Fibroblast of the aortic adventitia (primary cell): ENCODE measurements at places on chromosomes 5 and 9. TPM values are rescaled to one million over a fixed set of nuclear protein-coding genes. Genes with fewer than 3 reads are reported as not detected.

Gene MOB3B
- under 0.01 and 0.25 TPM in 2 replicates for total RNA-seq

Gene SPINK4
- not detected in 2 replicates for total RNA-seq

Gene MSMP
- not detected in 2 replicates for total RNA-seq

Gene MEGF10
- not detected in 2 replicates for total RNA-seq

Gene SV2C
- total RNA-seq, result 0.08 TPM in 1 of 2 replicates, not detected in the other

Gene TNFSF15
- total RNA-seq, result 0.41 and 2.4 TPM in 2 replicates

Gene FAM169A
- total RNA-seq, result under 0.01 and 0.16 TPM in 2 replicates

Gene PITX1
- 1.5 TPM in 1 of 2 replicates, not detected in the other for total RNA-seq

Gene QRFP
- total RNA-seq, result not detected in 2 replicates

Gene AGXT2
- not detected in 2 replicates for total RNA-seq

Gene PCDHB16
- total RNA-seq, result 0.25 and 0.36 TPM in 2 replicates

Gene ELP1
- 18.3 and 32.3 TPM in 2 replicates for total RNA-seq

Gene CHSY3
- total RNA-seq, result 2.9 and 17.8 TPM in 2 replicates

Gene SNAPC4
- 12.1 and 17.7 TPM in 2 replicates for total RNA-seq
